Activated T-helper 1 cell treated with anti-CD3 and anti-CD28 coated beads, Interleukin-2, amount 50 U/mL, for 16 hours (primary cell): ENCODE measurements at places on chromosomes 2 and 18.

GRCh38 chr2:145124085-145124484 is 604.2 kb upstream of the ZEB2 start:
- DNase-seq, result no peak

DNA sequence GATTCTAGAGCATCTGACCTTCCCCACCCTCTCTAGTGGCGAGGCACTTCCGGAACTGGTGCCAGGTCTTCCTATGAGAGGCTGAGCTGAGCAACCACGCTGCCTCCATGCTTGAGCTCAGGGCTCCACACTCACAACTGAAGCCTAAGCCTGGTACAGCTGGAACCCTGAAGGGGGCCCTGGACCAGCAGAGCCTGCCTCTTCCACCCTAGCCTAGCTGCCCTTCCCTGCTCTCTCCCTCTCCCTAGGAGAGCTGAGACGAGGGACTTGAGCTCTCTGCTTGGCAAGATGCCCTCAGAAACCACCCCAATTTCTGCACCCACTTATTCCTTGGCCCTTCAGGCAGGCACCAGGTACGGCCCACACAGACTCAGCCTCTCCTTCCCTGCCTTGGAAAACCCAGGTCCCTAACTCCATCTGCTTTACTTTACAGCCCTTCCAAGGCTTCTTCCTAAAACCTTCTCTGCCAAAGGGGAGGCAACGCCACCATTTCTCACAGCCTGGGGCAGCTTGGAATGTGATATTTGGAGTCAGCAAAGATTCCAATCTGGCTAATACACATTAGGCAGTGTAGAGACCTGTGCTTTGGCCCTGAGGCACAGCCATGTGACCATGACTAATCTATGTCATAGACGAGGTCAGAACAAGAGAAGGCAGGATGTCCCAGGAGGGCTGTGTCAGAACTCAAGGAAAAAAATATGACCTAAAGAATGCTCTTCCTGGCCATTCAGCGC is 18.8 kb downstream of the COX7A2L start:
- no peak for DNase-seq

DNA sequence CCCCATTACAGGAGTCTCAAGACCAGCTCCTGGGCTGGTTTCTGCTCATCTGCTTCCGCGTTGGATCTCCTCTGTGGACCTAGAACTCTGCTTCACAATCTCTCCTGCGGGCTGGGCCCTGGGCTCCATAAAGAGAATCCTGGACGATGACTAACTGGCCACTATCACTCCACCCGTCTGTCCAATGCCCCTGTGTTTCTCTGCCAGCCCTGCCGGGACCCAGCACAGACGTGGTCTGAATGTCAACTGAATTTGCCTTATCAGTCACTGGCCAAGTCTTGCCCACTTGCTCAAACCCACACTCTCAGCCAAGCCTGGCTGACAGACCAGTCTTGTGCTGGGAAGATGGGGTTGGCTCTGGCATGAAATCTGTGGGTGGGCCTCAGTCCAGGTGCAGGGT is 17.4 kb downstream of the KIF3C start:
- DNase-seq, result no peak

DNA sequence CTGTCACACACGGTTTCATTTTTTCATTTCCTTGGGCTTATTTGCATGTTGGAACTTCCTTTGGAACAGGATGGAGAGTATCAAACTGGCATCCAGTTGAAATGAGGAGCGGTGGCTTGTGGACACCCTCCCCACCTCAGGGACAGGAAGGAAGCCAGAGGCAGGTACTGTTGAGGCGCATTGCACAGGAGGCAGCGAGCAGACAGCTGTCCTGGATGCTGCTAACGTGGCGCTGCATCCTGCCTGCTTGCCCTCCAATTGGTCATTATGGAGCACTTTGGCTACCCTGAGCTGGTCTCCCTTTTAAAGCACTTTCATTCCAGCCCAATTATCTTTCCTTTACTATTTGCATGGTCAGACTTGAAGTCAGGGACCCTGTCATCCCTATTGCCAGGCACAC is 80.7 kb upstream of the ITGA4 start:
- no peak for DNase-seq

GRCh38 chr2:207154556-207155510 is 10.9 kb downstream of the KLF7 start:
- DNase-seq, result no peak

GRCh38 chr2:54419388-54419787 is 36.7 kb upstream of the SPTBN1 start:
- no peak for DNase-seq

- no peak for DNase-seq
These were observed 176.4 kb downstream of the ACTR3 start for GRCh38 chr2:114066186-114066747.

GRCh38 chr2:100767224-100767653 is 52.7 kb upstream of the NPAS2 start:
- no peak for DNase-seq

DNA sequence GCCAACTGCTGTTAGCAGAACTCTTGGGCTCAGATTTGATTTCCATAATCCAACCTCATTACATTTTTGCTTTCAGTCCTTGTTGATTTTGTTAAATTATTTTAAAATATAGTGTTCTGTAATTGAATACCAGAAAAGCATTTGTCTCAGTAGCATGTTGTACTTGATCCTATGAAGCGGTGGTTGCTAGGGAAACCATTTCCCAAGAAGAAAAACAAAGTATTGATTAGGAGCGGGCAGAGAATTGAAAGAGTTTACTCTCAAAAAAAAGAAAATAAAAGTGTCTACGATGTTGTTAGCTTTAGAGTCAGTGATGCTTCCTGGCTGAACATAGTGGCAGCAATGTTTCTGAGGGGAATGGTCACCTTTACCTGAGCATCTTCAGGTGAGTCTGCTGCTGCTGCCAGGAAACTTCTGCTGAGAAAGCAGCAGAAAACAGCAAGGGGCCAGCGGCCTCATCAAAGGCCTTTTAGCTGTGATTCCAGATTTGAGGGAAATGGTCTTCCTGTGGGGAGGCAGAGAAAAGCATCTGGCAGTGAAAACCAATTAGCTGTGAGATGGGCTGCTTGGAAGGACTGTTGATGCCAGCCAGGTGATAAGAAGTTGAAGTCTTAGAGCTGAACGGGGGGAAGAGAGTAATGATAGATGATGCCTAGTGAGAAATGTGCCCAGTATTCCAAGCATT is 37.1 kb downstream of the CRIM1 start:
- DNase-seq, result no peak

GRCh38 chr18:155688-156087 is 2.7 kb upstream of the USP14 start:
- DNase-seq, result no peak

- DNase-seq, result no peak
These were observed 1.7 kb downstream of the EGR4 start for GRCh38 chr2:73291461-73292315.

- DNase-seq, result no peak
These were observed 18.8 kb downstream of the CDH7 start for GRCh38 chr18:65769652-65770051.

- no peak for DNase-seq
These were observed 35.5 kb downstream of the STAT1 start for GRCh38 chr2:190978389-190979053.

DNA sequence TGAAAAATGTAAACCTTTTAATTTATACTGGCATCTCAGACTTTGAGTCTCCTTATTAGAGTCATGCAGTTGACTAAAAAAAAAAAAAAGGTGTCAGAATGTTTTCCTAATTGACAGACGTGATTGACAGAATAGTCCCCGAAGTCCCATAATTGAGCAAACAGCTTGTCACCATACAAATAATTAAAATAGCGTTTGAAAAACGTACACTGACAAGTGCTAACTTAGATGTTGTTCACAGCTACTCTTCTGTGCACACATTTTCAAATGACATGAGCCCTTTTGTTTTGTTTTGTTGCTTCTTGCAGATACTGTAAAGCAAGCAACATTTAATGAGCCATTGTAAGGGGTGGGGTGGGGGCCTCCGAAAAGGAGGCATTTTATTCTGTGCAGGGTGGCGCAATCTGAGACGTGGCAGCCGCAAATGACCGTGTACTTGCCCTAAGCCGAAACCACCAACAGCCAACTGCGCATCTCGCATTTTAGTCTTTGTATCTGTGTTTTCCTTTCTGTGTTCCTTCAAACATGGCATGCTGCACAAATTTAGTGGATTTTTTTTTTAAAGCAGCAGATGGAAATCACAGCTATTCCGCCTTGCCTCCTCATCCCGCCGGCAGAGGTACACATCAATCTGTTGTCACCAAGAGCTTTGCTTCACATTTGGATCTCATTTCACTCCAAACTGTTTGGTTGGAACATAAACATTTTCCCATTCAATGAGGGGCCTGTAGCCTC is 52.4 kb downstream of the LPIN1 start:
- DNase-seq, result no peak

DNA sequence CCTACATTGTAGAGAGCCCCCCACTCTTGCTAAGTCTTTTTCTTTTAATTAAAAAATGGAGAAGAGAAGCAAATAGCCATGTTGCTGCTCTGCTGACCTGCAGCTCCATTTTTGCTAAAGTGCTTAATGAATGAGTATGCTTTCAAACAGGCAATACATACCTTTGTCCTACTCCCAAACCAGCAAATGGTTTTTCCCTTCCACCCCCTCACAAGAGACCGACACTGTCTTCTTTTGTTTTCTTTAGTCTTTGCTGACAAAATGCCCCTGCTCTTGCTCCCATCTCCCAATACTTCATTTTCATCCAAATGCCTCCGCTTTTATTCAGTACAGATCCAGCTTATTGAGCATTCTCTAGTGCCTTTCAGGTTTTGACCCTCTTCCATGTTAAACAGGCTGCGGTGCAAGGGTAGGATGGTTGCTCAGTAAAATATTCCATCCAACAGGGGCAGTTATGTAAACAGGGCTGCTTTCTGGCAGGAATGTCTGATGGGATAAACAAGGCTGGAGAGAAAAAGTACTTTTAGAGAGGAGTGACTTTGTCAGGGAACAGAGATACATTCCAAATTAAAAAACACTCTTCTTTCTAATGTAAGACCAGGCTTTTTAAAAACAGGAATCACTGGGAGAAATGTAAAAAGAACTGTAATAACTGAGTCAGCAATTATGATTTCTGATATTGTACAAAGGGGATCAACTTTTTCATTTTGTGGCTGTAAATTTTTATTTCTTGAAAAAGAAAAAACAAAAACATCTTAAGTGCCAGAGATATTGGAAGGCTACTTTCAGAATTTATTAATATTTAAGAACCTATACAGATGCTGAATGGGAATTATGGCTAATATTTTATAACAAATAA is 136.8 kb downstream of the MEP1B start:
- no peak for DNase-seq

DNA sequence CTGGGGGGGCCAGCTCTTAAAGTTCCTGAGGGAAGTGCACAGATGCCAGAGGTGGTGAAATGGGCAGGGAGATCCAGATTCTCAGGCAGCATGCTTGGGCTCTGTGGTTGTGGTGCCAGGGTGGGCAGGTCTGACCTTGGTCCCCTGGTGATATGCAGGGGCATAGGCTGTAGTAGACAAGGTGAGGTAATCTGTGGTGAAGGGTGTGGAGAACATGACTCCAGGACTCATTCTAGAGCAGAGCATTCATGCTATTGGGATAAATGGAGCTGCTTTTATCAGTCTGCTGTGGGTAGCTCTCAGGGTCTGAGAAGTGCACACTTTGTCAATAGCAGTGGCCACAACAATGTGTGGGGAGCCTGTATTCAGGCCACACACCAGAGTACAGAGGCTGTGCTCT is 16.9 kb downstream of the ACVR1C start:
- no peak for DNase-seq
